ENCODE measurements at places on chromosomes 3 and 15.
A peak's percentile ranks its signal among the peaks of the same experiment; 100 is the strongest.

DNA sequence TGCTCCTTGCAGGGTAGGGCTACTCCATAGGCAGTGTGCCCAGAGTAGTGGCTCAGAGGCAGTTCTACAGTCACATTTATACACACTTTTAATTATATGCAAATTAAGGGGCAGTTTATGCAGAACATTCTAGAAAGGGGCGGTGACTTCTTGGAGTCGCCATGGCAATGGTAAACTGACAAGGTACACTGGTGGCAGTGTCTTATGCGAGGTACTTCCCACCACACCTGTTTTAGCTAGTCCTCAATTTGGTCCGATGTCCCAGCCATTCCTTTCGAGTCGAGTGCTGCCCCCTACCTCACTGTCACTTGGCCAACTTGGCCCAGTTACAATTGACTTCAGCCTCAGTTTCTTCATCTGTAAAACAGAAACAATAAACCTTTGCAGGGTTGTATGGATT is 3.8 kb upstream of the IRAK2 start:
- no peak for DNase-seq

DNA sequence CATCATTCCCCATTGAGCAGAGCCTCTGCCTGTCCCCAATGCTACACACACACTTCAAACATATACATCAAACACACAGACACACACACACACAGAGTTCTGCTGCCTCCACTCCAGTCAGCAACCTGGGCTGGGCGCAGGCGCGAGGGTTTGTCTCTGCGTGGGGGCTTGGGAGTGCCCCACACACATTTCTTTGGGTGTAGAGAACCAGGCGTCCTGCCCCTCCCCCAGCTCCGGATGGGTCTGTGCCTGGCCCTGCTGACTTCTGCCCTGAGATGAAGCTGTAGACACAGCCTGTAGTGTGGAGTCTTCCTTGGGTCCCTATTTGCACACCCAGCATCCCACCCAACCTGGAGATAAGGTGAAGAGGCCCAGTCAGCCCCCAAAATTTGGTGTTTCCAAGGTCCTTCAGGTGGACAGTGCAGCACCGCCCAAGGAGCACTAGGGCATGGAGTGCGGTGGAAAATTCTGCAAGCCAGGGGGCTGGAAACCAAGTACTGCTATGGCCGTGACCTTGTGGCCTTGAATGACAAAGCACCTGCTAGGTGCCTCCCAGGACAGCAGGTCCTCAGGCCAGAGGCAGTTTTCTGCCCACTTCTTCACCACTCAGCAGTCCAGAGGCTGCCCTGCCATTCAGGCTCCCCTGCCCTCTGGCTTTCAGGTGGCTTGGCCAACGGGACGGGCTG is 26.8 kb downstream of the FBXW12 start:
- DNase-seq, result peak; percentile 2

DNA sequence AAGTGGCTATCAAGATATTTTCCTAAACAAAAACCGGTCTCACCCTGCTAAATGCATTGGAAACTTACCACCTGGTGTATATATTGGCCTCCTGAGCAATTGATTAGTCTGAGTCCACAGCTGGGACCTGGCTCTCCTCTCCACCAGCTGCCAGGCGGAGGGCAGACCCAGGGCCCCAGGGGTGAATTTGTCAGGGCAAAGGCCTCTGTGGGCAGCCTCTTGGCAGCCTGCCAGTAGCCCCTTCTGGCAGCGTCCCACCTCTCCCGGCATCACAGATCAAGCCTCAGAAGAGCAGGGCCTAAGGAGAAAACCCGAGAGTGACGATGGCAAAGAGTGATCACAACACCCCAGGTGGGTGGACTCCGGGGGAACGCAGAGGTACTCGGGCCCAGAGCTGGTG is 43.0 kb upstream of the IDH2 start:
- no peak for DNase-seq

DNA sequence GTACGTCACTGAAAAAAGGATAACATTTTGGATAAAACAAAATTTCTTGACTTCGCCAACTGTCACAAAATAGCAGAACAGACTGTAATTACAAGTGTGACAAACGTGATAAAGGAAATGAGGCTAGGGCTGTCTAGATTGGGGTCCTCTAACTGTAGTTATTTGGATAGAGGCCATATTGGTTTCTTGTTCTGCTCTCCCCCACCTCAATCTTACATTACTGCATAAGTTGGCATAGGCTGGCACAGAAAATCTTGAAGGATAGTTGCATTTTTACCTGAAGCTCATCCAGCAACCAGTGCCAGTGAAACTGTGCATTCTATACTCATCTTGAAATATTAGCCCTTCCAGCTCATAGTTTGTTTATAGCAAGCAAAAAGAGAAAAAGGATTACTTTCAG is 84.6 kb downstream of the ITPR1 start:
- no peak for DNase-seq
